ENCODE measurements at places on chromosomes 1 and 21.

GRCh38 chr1:209877087-209877764 is 49.5 kb downstream of the UTP25 start:
- DNase-seq, result no peak

DNA sequence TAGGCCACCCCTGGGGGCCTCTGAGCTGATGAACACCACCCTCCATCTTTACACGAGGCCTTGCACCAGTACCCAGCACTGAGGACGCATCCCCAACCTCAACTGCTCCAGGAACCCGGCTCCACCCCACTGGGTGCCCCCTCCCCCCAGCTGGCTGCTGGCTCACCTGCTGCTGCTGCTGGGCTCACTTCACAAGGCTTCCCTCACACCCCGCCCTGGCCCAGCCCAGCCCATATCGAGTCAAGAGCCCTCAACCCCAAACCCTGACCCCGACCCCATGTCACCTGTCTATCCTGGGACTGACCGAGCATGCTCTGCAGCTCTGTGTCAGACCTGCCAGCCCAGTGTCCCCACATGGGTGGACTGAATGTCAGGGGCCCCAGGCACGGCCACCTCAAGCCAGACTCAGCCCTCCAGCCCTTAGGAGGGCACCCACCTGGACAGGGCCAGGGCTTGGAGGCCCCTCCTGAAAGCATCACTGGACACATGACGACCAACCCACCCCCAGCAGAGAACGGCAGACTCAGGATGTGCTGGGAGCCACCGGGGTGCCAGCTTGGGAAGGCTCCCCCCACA is 21.4 kb downstream of the WNT9A start:
- no peak for DNase-seq

GRCh38 chr1:9384751-9385245 is 92.1 kb downstream of the SPSB1 start:
- DNase-seq, result no peak

GRCh38 chr1:28148880-28149195 is 27.7 kb downstream of the PTAFR start:
- no peak for DNase-seq

- no peak for DNase-seq
Measured at GRCh38 chr1:67169496-67169895, 3.2 kb downstream of the IL23R start.

- peak; percentile 84 for DNase-seq
Measured at GRCh38 chr1:66217021-66217420, 316.9 kb upstream of the SGIP1 start.

- DNase-seq, result peak; percentile 27
Measured at GRCh38 chr1:62391369-62391971, 45.4 kb upstream of the USP1 start.

DNA sequence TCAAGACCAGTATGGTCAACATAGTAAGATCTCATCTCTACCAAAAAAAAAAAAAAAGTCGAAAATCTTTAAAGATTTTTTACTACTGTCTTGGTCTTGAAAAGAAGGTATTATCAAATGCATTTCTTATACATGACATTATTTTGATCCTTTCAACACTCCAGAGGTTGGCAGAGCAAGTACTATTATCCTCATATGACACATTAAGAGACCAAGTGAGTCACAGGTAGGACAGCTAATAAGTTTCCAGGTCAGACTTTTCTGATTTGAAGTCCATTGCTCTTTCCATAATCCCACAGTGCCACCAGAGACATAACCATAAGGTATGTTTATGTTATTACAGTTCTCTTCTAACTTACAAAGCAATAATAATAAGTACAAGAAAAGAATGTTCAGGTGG is 15.2 kb downstream of the DBT start:
- no peak for DNase-seq

DNA sequence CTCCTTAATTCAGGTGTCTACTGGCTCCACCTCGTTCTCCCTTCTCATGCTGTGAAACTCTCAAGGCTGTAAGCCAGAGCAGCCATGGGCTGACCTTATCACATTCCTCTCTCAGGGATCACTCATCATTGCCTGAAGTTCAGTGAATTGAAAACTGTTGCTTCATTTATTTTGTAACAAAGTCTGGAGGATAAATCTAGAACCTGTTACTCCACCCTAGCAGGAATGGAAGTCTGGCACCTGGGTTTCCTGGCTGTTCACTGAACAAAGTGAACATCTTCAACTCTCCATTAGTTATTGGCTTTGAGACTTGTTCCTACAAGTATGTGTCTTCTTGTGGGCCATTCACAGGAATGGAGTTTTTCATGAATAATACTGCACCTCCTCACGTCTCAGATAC is 584.1 kb downstream of the PTPRU start:
- DNase-seq, result no peak

GRCh38 chr1:162035241-162035640 is 11.6 kb upstream of the OLFML2B start:
- peak; percentile 51 for DNase-seq

- no peak for DNase-seq
Measured at GRCh38 chr1:17654519-17654918, 100.6 kb upstream of the ACTL8 start.

DNA sequence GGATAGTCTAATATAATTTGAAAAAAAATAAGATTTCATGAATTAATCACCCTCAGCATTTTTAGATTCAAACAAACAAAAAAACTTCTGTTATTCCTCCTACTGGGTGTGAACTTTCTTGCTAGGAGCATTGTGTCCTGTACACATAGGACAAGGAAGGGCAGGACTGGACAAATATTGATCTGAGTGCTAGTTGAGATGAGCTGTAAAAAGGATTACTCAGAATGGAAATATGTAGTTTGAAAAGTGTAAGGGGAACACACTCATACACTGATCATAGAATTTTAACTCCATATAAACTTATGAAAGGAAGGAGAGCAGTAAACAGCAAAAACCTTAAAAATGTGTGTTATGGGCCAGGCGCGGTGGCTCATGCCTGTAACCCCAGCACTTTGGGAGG is 156.5 kb upstream of the ZNF648 start:
- no peak for DNase-seq

DNA sequence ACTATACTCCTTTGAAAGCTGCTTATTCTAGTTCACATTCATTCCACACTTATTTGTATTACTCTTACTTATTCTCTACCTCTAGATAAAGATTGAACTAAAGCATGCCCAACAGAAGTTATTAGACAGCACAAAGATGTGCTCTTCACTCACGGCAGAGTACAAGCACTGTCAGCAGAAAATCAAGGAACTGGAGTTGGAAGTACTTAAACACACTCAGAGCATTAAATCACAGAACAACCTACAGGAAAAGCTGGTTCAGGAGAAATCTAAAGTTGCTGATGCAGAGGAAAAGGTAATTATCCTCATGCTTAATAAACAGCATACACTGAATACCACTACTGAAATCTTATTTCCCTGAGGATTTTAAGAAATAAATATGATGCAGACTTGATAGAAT is 81.3 kb upstream of the PPIH start:
- no peak for DNase-seq

- peak; percentile 82 for DNase-seq
Measured at GRCh38 chr1:67683316-67683715, 1.7 kb upstream of the GADD45A start.

- no peak for DNase-seq
Measured at GRCh38 chr1:224535641-224536040, 80.5 kb upstream of the CNIH3 start.

GRCh38 chr1:196902344-196902743 is 14.5 kb downstream of the CFHR4 start:
- no peak for DNase-seq

GRCh38 chr21:36914244-36915013 is 52.0 kb downstream of the HLCS start:
- DNase-seq, result no peak

DNA sequence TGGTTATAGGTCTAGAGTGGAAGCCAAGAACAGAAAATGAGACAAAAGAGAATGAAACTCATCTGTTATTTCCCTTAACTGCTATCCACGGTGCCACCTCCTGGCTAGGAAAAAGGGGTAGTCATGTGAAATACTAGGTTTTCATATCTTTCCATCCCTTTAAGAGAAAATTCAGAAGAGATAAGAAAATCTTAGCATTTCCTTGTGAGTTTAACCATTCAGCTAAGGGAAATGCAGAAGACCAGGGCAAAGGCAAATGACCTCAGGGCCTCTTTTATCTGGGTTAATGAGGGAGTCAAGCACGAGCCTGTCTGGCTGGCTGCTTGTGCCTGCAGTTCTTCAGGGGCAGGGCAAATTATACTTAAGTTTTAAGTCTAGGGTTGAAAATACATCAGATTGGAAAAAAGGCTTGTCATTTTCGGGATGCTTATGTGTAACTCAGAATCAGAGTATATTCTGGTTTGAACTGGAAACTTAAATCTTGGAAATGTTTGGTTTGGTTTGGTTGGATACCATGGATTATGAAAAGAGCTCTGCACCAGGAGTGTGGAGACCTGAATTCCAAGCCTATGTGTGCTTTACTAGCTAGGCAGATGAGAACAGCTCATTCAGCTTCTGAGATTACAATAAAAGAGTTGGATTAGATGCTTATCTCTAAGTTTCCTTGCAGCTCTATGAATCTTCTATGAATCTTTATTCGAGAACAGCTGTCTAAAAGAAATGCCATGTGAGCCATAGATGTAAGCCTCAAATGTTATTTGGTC is 19.9 kb downstream of the NIBAN1 start:
- DNase-seq, result peak; percentile 28
